ENCODE measurements at places on chromosomes 7 and 10.

- DNase-seq, result no peak
Measured at GRCh38 chr10:79404231-79404609, 41.2 kb downstream of the ZCCHC24 start.

DNA sequence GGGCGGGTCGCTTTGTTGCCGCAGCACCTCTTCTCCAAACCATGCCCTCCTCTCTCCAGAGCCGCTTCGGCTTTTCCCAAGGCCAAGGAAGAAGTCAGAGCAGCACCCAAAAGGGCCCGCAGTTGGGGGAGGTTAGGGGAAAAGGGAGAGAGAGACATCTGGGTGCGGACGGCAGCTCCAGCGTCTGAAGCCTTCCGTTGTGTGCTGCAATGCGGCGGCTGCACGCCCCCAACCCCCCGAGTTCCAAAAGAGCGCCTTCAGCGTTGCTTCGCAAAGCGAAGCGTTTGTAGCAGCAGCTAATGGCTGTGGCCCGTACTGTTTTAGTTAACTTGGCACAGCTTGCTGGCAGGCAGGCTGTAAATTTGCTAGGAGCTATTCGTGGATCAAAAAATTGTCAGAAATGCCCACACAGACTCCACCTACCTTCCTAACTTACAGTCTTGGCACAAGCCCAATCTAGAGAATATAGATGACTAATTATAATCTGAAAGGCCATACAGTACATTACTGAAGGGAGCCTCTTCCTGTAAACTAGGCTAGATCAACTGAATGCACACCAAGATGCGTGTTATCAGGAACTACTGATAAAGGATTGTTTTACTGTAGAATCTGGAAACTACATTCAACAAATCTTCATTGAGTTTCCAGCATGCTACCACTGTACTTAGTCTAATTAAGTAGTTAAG lies 1.1 kb upstream of the KBTBD2 start:
- peak; percentile 8 for DNase-seq

- no peak for DNase-seq
Measured at GRCh38 chr7:124246262-124246863, 213.5 kb upstream of the TMEM229A start.

- peak; percentile 56 for DNase-seq
Measured at GRCh38 chr10:22927661-22928403, at the start of gene ARMC3. Gene ARMC3 (plus strand): TSS chr10:22928053. CDS start chr10:22931997, 3,944 bp downstream.
